Fibroblast of skin of right biceps (primary cell): ENCODE measurements at places on chromosomes 5 and 9.

DNA sequence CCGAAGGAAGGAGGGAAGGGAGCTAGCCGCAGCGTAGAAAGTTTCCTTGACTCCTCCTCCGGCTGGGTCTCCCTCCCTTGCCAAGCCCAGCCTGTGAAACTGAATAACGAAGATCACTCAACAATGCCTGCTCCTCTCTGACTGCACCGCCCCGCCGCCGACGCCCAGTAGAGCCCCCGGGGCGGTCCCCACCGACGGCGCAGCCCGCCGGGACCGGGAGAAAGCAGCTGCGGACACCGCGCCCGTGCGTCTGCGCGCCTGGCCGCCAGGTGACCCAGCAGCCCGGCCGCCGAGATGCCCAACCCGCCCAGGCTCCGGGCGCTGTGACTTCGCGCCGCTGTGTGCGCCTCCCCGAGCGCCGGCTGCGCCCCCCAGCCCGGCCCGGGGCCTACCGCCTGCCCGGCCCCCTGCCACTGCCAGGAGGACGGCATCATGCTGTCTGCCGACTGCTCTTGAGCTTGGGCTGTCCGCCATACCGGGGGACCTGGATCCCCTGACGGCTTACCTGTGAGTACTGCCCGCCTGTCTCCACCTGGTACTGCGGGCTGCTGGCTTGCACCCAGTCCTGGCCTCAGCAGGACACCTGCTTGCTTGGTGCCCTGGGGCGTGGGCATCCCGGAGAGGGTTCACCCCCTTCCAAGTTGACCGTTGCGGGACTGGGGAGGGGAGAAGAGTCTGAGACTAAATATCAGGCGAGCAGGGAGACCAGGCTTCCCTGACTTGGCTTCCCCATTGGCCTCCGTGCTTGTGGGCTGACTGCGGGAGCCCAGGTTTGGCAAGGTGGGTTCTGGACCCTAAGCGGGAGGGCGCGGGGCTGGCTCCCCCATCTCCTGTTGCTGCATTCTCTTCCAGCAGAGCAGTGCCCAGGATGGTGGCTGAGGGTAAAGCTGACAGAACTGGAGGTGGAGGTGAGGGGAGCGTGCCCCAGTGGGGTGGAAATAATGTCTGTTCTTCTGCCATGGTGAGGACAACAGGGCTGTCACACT lies 26.2 kb upstream of the SPTLC1 start:
- peak; percentile 25 for DNase-seq

DNA sequence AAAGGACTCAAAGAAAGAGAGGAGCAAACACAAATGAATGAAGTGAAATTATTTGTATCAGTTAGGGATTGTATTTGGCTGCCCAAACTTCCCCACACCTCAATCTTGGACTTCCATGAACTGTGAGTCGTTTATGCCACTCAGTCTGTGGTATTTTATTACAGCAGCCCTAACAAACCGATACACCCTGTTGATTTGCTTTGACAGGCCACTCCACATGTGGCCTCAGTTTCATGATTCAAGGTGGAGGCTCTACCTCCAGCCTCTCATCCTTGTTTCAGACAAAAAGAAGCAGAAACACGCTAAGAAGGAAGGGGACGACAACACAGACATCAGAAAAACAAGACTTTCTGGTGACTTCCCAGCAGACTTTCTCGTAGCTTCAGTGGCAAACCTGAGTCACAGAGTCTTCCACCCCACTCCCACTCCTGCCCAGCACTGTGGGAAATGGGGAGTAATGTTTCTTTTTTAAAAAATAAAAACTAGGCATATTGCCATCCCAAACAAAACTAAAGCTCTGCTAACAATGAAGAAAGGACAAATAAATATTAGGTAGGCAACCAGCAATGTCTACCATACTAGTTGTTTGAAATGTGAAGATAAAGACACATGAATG lies 52.2 kb upstream of the ABCA1 start:
- DNase-seq: no peak

GRCh38 chr5:87582149-87582548 lies 169.4 kb upstream of the CCNH start:
- no peak for DNase-seq

DNA sequence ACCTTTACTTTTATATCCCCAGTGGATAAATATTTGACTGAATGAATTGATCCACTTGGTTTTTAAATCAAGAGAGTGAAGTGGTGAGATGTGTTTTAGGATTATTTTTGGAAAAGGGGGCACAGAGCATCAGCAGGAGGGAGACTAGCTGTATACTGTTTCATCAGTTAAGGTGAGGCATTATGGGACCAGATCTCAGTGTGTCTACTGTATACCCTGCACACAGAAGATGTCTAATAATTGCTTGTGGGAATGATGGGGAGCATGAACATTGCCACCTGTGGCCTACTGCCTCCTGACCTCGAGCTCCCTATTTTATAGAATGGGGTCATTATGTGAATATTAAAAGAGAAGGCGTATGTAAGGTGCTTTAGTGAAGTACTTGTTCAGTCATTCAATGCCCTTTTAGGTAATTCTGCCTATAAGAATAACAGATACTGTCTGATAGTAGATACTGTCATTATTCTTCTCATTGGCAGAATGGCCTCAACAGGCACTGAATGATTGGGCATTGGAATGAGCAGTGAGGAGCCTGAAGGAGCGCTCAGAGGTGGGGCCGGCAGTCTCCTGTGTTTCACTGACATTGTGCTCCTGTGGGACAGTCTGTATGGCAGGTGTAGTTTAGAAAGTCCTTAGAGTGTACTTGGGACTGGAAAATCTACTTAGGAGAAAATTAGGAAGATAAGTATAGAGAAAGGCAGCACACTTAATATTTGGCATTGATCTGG lies 47.4 kb upstream of the FAM120AOS start:
- DNase-seq: no peak

- DNase-seq: no peak
Observed at GRCh38 chr5:29899583-29899982, 1293.9 kb upstream of the CDH6 start.

- no peak for DNase-seq
Observed at GRCh38 chr5:44675296-44675695, 133.5 kb upstream of the MRPS30 start.

- DNase-seq: no peak
Observed at GRCh38 chr5:116785106-116785505, 210.5 kb upstream of the SEMA6A start.

DNA sequence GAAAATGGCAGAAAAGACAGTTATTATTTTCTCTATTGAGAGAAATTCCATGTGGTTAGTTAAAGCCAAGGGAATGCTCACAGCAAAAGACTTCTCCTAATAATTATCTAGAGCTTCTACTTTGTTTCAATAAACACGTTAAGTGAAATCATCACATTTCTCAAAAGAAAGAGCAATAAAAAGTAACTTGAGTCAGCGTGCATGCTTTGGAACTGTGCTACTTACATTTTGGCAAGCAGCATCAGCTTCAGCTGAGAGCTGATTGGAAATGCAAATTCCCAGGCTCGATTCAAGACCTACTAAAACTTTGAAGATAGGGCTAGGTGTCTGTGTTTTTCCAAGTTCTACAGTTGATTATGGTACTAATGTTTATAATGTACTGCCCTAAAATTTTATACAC lies 132.1 kb downstream of the CDH18 start:
- DNase-seq: peak; percentile 63

DNA sequence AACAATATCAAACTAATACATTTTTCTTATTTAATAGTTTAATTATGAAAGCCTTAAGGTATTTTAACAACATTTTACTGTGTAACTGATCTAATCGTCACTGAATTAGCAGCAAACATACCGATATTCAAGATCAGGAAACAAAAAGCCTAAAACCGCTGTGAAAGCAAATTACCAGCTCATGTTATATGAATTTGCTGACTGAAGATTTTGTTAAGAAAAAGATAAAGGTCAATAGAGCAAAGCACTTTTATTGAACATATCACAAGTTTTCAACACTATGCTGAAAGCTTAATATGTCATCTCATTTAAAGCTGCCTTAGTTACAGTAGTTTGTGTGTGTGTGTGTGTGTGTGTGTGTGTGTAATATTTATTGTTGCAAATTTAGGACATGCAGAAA lies 1634.9 kb upstream of the NUDT12 start:
- no peak for DNase-seq

DNA sequence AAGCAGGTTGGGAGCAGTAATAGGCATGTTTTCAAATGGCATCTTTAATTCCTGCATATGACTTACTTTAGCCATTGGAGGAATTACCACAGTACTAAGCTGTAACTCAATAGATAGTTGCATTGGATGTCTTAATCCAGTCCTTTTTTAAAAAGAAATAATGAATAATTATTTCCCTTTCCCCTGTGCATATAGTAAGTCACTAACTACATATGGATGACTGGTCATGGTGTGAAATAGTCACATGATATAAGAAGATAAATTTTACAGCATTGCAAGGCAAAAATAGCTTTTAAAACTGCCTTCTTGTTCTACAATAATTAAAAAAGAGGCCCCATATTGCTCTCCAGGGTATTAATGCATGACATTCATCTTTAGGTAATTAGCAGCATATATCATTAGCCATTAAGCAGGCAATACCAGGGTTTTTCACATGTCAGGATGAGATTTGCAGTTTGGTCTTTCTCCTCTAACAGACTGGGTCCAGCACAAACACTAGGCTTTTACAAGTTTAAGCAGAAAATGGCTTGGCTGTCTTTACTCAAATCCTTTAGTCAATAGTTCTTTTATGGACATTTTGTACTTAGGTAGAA lies 606.4 kb upstream of the RORB start:
- no peak for DNase-seq

DNA sequence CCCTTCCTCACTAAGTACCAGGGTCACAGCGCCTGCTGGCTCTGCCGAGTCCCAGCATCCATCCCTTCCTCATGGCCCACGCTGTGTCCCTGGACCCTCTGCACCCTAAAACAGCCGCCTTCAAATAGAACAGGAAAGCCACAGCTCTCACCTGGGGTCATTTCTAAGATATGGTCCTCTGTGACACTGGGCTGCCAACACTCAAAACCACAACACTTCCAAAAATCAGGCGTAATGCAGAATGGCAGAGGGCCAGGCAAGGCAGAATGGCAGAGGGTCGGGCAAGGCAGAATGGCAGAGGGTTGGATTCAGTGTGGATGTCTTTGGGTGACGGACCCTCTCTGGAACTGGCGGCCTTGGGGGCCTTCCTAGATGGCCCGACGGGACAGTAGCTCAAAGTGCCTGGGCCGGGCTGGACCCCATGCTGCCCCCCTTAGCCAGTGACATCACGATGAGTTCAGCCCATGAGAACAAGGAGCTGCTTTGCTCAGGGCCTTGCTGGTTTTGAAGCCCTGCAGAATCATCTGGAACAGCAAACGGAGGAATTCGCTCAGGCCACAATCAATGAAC lies 35.3 kb downstream of the ZDHHC11B start:
- no peak for DNase-seq

GRCh38 chr9:127504887-127505251 lies 53.6 kb downstream of the LRSAM1 start:
- no peak for DNase-seq

DNA sequence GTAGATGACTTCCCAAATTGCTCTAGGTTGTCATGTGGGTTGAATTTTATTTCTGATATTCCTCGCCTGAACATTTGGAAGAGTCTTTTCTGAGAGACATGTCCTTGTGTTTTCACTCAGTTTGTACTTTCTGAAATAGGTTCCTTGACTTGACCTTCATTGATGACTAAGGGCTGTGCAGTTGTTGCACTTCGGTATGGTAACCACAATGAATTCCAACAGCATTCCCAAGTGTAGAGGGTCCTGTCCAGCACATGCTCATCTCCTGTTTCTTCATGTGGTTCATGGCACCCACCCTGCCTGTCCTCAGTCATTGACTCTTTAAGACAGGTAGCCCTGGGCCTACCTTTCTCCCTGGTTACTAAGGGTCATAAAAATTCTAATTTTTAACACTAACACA lies 527.8 kb downstream of the MTRR start:
- peak; percentile 56 for DNase-seq

DNA sequence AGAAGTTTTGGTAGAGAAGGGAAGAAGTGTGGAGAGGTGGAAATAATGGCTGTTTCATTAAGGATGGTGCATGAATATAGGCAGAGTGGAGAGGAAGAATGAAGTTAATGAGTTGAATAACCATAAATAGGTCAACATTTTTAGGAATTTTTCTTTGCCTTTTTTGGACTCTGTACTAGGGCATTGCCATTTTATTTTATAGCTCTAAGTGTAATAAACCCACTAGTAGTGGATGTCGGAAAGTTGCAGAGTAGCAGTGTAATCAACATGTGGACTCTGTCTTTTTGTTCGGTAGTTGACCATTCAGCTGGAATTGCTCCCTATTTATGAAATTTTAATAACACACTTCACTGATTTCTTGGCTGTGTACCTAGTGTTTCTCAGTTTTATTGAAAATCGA lies 199.1 kb downstream of the WDR70 start:
- DNase-seq: no peak

DNA sequence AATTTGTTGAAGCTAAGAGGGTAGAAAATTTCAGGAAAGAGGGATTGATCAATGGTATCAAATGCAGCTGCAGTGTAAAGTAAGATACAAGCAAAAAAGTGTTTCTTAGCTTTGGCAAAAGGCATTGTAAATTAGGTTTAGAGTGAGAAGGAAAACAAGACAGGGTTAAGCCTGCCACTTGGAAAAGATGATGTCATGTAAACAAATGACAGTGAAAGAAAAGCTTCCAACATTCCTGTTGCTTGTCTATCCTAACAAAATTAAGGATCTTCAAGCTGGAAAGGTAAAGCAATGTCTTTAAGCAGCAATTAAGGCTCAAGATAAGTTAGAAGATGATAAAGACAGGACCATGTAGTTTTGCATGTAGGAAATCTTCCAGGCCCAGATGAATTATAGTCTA lies 139.1 kb upstream of the PPP2R2B start:
- DNase-seq: no peak

GRCh38 chr9:112112519-112112918 lies 62.6 kb downstream of the SUSD1 start:
- peak; percentile 94 for DNase-seq

- no peak for DNase-seq
Observed at GRCh38 chr9:30982301-30982700, 1402.1 kb upstream of the ACO1 start.

GRCh38 chr5:36066540-36067210 lies at the start of gene UGT3A2:
Gene UGT3A2, minus strand, starts transcription at chr5:36066882. Its CDS starts 93 bp downstream, at chr5:36066789.
- no peak for DNase-seq

- peak; percentile 11 for DNase-seq
Observed at GRCh38 chr5:79330071-79330470, 94.1 kb downstream of the JMY start.

DNA sequence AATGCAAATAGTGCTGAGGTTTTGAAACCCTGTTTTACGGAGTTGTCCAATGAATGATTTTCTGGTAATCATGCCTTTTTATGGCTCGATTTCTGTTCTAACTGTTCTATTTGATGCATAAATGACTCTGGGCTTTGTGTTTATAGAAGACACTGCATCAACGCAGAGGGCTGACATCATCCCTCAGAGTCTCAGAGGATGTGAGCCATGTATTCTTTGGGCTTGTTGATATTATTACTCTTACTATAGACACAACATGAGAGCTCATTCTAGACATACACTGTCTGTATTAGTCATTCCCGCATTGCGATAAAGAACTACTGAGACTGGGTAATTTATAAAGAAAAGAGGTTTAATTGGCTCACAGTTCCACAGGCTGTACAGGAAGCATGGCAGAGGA lies 31.6 kb downstream of the CDH6 start:
- DNase-seq: peak; percentile 16

GRCh38 chr9:113255438-113255837 lies 19.9 kb downstream of the CDC26 start:
- DNase-seq: no peak

GRCh38 chr9:81594415-81594814 lies 94.9 kb downstream of the TLE1 start:
- no peak for DNase-seq
